Activated CD4-positive, alpha-beta T cell treated with anti-CD3 and anti-CD28 coated beads for 4 hours (primary cell): ENCODE measurements at places on chromosomes 5 and 9.

GRCh38 chr5:62309107-62309506 is 3.1 kb downstream of the KIF2A start:
- no peak for DNase-seq

DNA sequence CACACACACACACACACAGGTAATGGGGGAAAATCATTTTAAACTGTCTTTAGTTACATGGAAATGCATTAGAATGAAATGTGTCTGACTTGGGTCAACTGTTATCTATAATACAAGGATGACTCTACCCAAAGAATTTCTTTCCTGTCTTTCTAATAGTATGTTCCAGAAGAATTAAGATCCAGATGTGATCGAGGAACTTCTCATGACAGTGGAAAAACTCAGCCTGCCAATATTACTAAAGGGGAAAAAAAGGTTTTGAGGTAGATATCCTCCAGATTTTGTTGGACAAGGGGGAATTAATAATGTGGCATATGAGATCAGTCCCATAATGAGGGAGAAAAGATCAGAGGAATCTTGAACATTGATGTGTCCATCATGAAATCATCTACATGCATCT is 190.6 kb upstream of the MAP3K1 start:
- DNase-seq, result no peak

DNA sequence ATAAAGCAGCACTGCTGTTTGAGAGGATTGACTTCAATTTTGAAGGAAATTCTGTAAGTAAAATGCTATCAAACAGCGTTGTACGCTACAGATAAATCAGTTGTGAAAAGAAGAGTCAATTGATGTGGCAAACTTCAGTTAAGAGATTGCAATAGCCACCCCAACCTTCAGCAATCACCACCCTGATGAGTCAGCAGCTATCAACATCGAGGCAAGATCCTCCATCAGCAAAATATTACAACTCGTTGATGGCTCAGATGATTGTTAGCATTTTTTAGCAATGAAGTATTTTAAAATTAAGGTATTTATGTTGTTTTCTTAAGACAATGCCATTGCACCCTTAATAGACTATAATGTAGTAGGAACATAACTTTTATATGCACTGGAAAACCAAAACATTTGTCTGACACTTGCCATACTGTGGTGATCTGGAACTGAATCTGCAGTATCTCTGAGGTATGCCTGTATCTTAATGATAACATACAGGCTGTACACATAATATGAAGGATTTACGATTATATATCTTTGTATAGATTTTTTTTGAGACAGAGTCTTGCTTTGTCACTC is 47.5 kb downstream of the VPS13A start:
- no peak for DNase-seq

GRCh38 chr5:143195491-143195890 is 208.0 kb downstream of the NR3C1 start:
- no peak for DNase-seq

GRCh38 chr9:73118898-73119554 is 32.6 kb upstream of the ANXA1 start:
- no peak for DNase-seq

- no peak for DNase-seq
These were observed 59.5 kb downstream of the EBF1 start for GRCh38 chr5:159040181-159040580.

- no peak for DNase-seq
These were observed 18.3 kb downstream of the PDGFRB start for GRCh38 chr5:150137168-150137957.

DNA sequence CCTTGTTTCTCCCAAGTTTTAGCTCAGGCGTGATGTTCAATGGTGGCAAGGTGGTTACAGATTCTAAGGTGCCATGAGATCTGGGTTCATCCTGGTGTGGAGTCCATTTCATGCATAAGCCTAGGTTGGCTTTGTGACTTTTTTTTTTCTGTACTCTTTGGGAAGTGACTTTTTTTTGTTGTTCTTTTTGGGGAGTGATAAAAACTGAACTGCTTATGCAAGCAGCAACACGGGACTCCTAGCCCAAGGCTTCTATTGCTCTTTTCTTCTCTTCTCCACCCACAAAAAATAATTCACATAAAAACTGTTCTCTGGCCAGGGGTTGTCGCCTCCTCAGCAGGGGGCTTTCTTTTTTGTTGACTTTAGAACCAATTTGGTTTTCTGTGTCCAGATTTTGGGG is 15.4 kb downstream of the STC2 start:
- DNase-seq, result no peak

GRCh38 chr5:38692781-38693527 is 136.5 kb upstream of the LIFR start:
- no peak for DNase-seq

DNA sequence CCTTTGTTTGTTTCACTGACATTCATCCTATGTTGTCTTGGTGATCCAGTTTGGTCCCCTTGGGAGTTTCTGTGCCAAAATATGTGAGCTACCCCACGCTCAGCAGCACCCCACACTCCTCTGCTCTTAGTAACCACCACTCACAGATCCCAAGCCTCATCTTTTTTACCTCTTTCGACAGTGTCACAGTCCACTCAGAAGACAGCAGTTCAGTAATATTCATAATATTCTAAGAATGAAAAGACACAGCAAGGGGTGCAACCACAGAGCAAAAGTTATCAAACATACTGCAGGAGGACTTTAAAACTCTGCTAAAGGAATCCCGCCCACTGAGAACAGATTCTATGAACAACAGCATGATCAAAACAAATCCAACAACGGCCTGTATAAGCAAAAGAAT is 28.2 kb downstream of the RNF130 start:
- no peak for DNase-seq

GRCh38 chr5:153352685-153353219 is 137.7 kb upstream of the GRIA1 start:
- peak; percentile 2 for DNase-seq

GRCh38 chr5:99176186-99176585 is 247.4 kb upstream of the CHD1 start:
- no peak for DNase-seq

GRCh38 chr9:133665096-133665495 is 28.9 kb downstream of the DBH start:
- no peak for DNase-seq

GRCh38 chr5:137086342-137086741 is 412.8 kb downstream of the SPOCK1 start:
- no peak for DNase-seq

- no peak for DNase-seq
These were observed 44.0 kb downstream of the NEURL1B start for GRCh38 chr5:172685091-172685490.

GRCh38 chr5:113047234-113047633 is 70.6 kb downstream of the DCP2 start:
- DNase-seq, result no peak

GRCh38 chr5:1750469-1750868 is 49.2 kb downstream of the MRPL36 start:
- DNase-seq, result no peak

GRCh38 chr5:135486131-135487036 is 34.2 kb upstream of the TIFAB start:
- no peak for DNase-seq
